ENCODE measurements at places on chromosomes 13 and 19. TPM values are rescaled to one million over a fixed set of nuclear protein-coding genes. Genes with fewer than 3 reads are reported as not detected.

The METTL21C gene
- not detected for polyA plus RNA-seq

The CD70 gene
- polyA plus RNA-seq: not detected

The F10 gene
- polyA plus RNA-seq: 26.7 TPM

DNA sequence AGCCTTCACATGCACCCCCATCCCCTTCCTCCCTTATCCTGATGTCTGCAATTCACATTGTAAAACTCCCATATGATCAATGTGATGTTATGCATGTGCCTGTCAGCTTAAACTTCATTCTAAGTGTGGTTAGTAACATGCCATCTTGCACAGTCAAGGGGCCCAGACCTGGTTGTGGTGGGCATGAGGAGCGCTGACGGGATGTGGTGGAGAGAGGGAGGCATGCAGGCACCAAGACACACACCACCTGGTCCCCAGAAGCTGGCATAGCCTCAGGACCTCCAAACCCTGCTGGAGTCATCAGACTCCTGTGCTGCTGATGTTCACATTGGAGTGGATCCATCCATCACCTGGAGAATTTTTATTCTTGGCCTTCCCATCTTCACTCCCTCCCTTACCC, 90.5 kb upstream of the ABCC4 start:
- no peak for DNase-seq

GRCh38 chr13:75258159-75258782, 223.7 kb downstream of the TBC1D4 start:
- no peak for DNase-seq

The HRC gene
- polyA plus RNA-seq: 3.8 TPM

The KLC3 gene
- polyA plus RNA-seq: 0.05 TPM

- no peak for DNase-seq
These were observed 8.9 kb upstream of the ELF1 start for GRCh38 chr13:41028051-41028450.

DNA sequence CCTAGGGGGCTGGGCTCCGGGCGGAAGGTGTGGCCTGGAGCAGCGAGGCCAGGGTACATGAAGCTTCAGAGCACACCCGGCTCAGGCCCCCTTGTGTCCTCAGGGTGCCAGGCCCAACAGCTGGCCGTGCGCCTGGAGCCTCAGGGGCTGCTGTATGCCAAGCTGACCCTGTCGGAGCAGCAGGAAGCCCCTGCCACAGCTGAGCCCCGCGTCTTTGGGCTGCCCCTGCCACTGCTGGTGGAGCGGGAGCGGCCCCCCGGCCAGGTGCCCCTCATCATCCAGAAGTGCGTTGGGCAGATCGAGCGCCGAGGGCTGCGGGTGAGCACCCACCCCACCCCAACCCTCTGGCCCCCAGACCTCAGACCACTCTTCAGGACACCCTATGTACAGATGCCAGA, 3.2 kb downstream of the SYDE1 start:
- DNase-seq: no peak

The ZNF527 gene
- 5.3 TPM for polyA plus RNA-seq

DNA sequence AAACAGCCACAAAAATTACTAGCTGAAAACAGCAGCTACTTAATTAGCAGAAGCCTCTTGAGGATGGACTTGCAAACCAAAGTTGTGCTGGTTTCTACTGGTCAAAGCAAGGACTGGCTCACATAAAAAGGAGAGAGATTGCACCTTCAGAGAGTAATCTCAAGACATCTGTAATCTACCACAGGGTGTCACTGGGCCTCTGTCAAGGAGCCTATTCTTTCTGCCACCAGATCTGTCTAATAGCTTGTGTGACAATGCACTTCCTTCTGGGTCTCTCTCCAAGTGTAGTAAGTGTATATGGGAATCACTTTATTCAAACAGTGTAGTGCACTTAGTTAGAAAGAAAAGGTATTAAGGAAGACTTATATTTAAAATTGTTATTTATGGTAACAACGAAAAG, 24.4 kb upstream of the ZNF561 start:
- no peak for DNase-seq

GRCh38 chr19:4327252-4327876, 11.3 kb downstream of the STAP2 start:
- peak; percentile 31 for DNase-seq

DNA sequence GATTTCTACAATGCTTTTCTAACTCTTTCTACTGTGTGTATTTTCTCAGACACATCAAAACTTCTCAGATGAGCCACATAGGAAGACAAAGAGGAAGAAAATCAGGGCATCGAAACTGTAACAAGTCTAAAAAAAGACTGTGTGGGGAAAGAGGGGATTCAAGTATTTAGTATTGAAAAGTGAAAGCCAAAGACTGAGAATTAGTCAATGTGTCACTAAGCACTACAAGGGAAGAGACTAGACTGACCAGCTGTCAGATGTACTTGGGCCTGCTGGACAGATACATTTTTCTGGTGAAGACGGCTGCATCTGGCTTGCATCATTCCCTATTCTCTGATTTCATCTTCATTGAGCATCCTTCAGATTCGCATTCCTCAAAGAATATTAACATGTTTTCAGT, 25.4 kb downstream of the COMMD6 start:
- DNase-seq: no peak

DNA sequence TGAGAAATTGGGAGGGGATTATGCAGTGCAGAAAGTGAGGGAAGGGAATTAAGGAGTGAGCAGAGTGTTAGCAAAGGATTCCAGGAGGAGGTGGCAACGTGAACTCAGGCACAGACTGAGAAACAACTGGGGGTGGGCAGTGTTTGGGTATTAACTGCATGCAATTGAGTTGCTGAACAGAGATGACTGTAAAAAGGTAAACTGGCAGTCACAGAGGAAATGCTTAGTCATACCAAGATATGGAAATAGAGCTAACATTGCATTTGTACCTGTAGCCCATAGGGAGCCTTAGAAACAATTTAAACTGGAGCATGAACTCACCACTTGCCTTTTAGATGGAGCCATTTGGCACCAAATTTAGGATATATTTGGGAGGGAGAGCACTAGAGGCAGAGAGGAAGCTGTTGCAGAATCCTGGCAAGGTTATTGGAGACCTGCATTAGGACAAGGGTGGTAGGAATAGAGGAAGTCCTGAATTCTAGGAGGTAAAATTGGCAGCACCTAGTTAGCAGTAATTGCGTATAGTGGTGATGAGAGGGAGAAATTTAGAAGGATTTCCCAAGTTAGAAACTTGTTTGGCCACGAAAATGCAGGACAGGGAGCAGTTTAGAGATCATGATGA, 100.6 kb upstream of the FRY start:
- DNase-seq: no peak

DNA sequence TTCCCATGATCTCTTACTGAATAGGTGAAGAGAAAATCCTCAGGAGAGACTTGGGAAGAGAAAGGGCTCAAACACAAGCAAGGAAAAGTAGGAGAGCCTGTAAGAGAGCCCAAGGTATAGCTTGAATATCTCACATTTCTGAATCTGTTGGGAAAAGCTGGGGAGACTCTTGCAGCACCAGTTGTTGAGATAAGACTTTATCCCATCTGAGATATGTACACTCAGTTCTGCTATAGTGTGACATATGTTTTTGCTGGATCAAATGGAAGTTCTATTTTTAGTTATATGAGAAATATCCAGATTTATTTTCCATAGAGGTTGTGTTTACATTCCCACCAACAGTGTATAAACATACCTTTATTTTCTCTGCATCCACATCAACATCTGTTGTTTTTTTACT, 246.1 kb downstream of the NDFIP2 start:
- no peak for DNase-seq

GRCh38 chr19:34974646-34975045, 10.6 kb upstream of the ZNF792 start:
- no peak for DNase-seq

DNA sequence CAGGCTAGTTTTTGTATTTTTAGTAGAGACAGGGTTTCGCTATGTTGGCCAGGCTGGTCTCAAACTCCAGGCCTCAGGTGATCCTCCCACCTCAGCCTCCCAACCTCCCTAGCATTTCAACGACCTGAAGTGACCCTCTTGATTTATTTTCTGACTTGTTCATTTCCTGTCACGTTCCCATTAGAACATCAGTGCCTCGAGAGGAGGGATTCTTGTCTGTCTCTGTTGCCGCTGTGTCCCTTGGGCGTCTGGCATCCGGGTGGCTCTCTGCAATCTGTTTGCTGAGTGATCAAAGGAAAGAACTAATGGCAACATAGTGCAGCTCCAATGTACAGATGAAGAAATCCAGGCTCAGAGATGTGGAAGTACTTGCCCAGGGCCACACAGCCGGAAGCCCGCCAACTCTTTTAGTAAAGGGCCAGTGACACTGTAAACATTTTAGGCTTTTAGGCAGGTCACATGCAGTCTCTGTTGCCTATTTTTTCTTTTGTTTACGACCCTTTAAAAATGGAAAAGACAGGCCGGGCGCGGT, 47.5 kb downstream of the NFIC start:
- DNase-seq: no peak

The LGALS14 gene
- polyA plus RNA-seq: not detected

- DNase-seq: no peak
These were observed at the start of gene GEMIN7 for GRCh38 chr19:45079063-45079910. Gene GEMIN7 (plus strand): TSS chr19:45079260. CDS start chr19:45090115, 10,855 bp downstream.

The SYT3 gene
- 0.32 TPM for polyA plus RNA-seq

DNA sequence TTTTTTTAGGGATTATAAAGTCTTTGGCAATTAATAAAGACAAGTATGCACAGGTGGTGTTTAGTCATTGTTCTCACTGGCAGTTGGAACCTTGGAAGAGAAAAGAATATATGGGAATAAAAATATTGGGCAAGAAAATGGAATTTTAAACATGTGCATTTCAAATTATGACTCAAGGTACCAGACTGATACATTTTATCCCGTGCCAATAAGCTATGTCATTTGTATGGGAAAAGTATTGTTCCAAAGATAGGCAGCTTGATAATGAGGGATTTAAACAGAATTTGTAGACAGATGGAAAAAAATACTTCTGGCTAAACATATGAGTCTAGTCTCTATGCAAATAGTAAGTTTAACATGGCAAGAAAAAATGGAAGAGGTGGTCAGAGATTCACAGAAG, 169.5 kb upstream of the UFM1 start:
- DNase-seq: no peak

The ZNF560 gene
- 0.08 TPM for polyA plus RNA-seq

DNA sequence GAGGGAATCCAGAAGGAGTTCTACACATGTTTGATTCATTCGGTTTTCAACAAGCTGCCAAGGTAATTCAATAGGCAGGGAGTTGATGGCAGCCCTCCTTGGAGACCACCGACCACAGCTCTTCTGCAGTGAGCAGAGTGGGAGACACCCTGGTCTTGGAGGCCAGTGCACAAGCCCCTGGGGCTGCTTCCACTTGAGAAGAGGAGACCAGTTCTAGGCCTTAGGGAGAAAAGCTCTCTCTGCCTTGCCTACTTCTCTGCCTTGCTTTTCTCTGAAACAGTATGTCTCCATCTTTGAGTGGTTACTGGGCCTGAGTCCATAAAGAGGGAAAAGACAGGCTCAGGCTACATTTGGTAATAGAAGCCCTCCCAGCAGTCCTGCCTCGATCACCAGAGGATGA, 671.9 kb downstream of the UQCRFS1 start:
- no peak for DNase-seq

DNA sequence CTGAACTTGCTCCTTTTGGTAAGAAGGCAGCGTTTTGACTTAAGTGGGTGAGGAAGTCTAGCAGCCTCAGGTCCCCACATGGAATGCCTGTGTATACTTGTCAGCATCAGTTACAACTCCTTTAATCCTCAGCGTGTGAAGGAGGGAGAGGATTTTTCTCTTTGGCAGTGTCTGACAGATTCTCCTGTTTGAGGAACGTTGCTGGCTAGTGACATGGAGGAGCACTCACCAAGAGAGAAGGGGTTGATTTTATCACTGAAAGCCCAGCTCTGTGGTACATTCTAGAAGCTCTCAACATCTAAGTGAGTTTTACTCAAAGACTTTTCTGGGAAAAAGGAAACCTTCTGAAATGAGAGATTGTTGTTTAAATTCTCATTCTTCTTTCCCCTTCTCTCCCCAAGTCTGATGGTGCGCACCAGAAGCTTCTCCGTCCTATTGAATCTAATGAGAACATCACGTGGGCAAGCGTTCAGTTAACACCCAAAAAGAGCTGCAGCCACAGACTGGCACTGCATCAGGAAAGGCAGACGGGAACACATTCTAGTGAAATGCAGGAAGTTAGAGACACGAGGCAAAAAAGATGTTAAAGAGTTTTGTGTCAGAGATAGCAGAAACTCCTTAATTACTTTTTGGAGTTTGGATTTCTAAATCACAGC, 58.2 kb downstream of the GJA3 start:
- no peak for DNase-seq

GRCh38 chr13:48595431-48596429, 58.0 kb upstream of the CYSLTR2 start:
- DNase-seq: peak; percentile 41

GRCh38 chr13:50841786-50842185, 1.7 kb downstream of the DLEU7 start:
- no peak for DNase-seq

DNA sequence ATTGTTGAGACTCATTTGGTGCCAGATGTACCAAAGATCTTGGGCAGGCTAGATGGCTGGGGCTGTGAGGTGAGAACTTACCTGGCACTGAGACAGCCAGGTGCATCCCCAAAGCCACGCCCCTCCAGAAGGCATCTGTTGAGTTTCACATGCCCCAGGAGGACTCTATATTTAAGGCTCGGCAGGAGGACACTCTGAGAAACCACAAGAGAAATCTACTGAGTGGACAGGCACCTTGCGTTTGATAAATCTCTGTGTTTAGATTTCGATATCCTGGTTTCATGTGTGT, 197.9 kb upstream of the ZNF536 start:
- no peak for DNase-seq

The FREM2 gene
- 0.18 TPM for polyA plus RNA-seq

DNA sequence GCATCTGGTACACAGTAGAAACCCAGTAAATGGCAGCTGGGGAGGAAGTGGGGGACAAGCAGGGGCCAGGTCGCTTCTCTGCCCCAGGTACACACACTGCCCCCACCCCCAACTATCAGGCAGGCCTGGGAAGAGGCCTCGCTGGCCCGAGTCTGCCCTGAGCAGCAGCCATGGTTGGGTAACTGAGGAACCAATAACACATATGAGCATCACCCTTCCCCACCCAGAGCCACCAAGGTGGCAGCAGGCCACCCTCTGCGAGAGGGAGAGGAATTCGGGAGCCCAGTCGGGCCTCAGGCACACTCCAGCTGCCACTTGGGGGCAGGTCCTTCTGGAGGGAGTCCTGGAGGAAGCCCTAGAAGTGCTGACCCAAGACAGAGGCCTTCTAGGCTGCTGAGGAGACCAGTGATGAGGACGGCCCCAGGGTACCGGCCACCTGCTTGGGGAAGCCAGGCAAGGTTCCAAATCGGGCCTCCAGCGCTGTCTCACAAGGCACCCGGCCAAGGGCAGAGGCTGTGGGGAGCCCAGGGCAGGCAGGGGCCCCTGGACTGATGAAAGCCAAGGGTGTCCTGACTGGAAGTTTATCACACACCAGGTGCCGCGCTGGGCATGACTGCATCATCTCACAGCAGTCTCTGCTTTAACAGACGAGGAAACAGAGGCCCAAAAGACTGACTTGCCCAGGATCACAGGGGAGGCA, 14.0 kb upstream of the KPTN start:
- no peak for DNase-seq

- DNase-seq: no peak
These were observed 11.9 kb upstream of the SULT2B1 start for GRCh38 chr19:48540110-48540509.

GRCh38 chr13:41693434-41693833, 236.1 kb downstream of the RGCC start:
- no peak for DNase-seq

- no peak for DNase-seq
These were observed at the start of gene GAPDHS for GRCh38 chr19:35533201-35533821. Gene GAPDHS (plus strand): TSS chr19:35533456. CDS start chr19:35533528, 72 bp downstream.

- no peak for DNase-seq
These were observed 36.7 kb upstream of the C13orf46 start for GRCh38 chr13:114010401-114011101.

The PEAK3 gene
- polyA plus RNA-seq: 0.58 TPM
